CMK (cell line): ENCODE measurements at places on chromosomes 3 and 15.

DNA sequence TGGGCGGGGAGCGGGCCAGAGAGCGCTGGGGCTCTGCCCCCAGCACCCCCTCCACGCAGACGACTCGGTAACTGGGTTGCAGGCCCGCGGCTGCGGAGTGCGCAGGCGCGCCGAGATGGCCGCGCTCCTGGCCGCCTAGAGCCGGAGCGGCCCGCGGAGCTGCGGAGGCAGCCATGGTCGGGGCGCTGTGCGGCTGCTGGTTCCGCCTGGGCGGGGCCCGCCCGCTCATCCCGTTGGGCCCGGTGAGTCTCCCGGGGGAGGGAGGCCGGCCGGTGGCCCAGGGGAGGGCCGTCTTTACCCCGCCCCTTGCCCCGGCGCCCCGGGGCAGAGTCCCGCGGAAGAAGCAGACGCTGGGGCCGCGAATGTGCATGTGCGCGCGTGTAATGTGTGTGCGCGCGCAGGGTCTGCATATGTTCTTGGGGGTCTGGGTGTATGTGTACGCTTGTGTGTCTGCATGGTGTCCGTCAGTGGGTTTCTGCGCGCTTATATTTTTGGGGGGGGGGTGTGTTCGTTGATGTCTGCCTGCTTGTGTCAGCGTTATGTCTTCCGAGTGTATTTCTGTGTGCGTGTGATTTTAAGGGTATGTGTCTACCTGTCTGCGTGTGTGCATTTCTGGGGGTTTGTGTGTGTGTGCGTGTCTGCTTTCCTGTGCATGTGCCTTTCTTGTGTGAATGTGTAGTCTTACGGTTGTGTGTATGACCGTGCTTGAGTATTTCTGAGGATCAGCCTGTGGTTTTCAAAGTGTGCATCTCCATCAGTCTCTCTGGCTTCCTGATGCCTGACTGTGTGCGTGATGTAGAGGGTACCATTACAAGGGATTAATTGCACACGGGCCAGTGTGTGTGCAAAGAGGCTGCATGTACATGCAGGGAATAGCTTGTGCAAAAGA, at the start of gene ABHD14A:
Gene ABHD14A, plus strand, starts transcription at position 102 of the 889 bp plus-strand sequence. Its CDS starts 72 bp downstream, at position 174.
- no peak for DNase-seq

DNA sequence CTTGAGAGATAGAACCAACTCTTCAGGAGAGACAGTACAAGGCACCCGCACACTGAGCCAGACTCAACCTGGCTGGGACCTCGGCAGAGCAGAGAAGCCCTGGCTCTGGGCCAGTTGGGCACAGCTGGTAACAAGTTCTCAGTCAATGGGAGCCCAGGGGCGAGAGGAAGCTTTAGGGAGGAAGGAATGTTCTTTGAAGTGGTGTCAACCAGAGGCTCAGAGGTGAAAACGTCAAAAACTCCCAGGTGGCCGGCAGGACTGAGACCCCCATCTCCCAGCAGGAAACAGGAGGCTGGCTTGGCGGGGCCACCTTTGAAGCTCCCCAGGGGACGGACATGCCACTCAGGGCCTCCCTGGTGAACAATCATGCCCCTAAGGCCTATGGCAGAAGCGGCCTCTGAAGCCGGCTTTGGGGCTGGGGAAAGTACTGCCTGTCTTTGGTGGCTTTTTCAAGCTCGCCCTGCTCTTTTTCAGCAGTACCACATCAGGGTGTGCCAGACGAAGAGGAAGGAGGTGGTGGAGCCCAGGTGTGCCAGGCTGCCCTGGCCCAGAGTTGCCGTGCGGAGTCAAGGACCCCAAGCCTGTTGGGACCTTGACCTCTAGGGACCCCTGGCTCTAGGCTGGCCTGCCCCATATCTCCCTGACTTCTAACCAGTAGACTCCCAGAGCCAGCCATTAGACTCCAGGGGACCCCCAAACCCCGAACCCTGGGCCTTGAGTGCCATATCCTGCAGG, 16.7 kb upstream of the TBC1D21 start:
- DNase-seq = no peak

GRCh38 chr3:18559331-18559842, 134.2 kb upstream of the SATB1 start:
- no peak for DNase-seq

- DNase-seq = no peak
These were observed 72.1 kb downstream of the GJD2 start for GRCh38 chr15:34682674-34683073.

- DNase-seq = no peak
These were observed 10.9 kb upstream of the PIGZ start for GRCh38 chr3:196979545-196979944.

- no peak for DNase-seq
These were observed 68.5 kb downstream of the ZNF609 start for GRCh38 chr15:64528871-64529270.

DNA sequence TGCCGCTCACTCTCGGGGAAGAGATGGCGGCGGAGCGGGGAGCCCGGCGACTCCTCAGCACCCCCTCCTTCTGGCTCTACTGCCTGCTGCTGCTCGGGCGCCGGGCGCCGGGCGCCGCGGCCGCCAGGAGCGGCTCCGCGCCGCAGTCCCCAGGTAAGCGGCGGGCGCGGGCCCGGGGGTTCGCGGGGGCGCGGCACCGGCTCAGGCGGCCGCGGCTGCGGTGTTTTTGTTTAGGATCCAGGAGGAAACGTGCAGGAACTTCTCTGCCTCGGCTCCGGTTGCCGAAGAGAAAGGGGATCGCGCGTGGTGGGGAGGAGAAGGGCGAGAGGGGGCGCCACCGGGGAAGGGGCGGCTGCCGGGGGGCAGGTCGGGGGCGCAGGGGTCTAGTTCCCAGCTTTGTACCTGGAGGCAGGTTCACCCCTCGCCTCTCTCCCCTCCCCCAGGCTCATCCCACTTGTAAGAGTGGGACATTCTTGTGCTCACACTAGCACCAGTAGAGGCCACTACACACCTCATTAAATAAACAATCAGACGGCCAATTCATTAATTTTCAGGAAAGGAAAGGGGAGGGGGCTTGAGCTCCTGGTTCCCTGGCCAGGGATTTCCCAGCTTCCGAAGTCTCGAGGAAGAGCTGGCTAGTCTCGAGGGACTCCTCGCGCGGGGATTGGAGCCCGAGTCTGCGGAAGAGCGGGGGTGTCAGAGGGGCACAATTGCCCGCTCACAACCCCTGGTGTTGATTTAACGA, 562 bp downstream of the NEO1 start:
- peak; percentile 3 for DNase-seq

GRCh38 chr3:112394003-112394640, 61.2 kb downstream of the CD200 start:
- no peak for DNase-seq

DNA sequence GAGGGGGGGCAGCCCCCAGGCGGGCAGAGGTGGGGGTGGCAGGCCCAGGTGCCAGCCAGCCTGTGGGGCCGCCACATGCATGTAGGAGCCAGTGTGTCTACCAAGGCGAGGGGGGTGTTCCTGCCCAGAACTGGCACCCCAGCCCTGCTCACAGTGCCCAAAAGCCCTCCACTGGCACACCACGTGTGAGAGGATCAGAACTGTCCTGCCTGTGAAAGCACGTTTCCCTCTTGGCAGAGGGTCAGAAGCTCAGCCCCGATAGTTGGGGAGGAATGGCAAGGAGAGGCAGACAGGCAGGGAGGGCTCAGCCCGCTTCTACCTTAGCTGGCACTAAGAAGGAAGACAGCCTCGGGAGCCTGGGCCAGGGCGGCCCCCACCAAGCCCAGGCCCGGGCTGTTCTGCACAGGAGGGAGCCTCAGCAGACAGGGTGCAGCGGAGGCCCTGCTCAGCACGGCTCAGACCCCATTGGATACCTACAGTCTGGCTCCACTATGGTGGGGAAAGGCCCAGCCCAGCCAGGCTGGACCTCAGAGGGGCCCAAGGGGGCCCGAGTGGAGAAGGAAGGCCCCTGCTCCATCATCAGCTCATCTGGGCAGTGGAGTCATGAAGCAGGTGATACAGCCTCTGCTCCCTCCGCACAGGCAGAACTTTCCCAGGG, 84.8 kb upstream of the LINGO1 start:
- DNase-seq = no peak

GRCh38 chr15:83113881-83114674, 6.6 kb downstream of the TM6SF1 start:
- DNase-seq = no peak

DNA sequence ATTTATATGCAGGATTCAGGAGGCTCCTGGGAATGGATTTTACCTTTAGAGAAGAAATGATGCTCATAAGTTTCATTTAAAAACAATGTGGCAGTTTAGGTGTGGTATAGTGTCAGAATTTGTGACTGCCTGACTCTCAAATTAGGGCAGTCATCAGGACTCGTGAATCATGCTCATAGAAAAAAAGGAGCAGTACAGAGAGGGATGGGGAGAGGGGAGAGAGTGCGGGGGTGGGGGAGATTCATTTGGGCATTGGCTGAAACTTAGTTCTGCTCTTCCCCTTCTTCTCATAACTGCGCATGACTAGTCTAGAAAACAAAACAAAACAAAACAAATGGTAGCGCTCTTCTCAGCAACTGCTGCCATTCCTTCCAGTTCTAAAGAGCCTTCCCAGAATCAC, 44.3 kb downstream of the PRTG start:
- DNase-seq = no peak

GRCh38 chr15:100687582-100688141, 85.3 kb downstream of the ASB7 start:
- DNase-seq = no peak
